ENCODE measurements at places on chromosomes 3 and 15. TPM values are rescaled to one million over a fixed set of nuclear protein-coding genes. Genes with fewer than 3 reads are reported as not detected.

GRCh38 chr3:129878355-129878754 is 15.2 kb downstream of the TMCC1 start:
- peaks cover 2% of the 10 kb centered on the region for H3K4me1 ChIP-seq
- peaks cover 25% of the 10 kb centered on the region for H3K36me3 ChIP-seq
- no peaks in the 10 kb centered on the region for H3K27me3 ChIP-seq
- no peak for DNase-seq
- H3K4me3 ChIP-seq = no peak overlapping the region

DNA sequence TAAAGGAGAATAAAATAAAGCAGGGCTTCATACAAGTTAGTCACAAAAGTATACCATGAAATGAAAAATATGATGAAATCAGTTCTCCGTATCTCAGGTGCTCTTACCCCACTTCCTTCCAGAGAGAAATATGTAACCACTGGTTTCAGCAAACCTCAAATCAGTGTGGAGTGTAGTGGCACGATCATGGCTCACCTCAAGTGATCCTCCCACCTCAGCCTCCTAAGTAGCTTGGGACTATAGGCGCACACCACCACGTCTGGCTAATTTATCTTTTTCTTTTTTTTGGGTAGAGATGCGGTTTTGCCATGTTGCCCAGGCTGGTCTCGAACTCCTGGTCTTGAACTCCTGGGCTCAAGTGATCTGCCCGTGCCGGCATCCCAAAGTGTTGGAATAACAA is 24.2 kb downstream of the DENND4A start:
- peaks cover 38% of the 10 kb centered on the region for H3K36me3 ChIP-seq
- peak; percentile 66 for DNase-seq
- no peak overlapping the region for H3K27ac ChIP-seq
- no peaks in the 10 kb centered on the region for H3K27me3 ChIP-seq

- no peaks in the 10 kb centered on the region for H3K27me3 ChIP-seq
- H3K27ac ChIP-seq = no peak overlapping the region
- H3K4me1 ChIP-seq = peaks cover 20% of the 10 kb centered on the region
- no peak for DNase-seq
- H3K36me3 ChIP-seq = peaks cover 57% of the 10 kb centered on the region
Measured at GRCh38 chr15:49131403-49131802, 24.0 kb downstream of the COPS2 start.

DNA sequence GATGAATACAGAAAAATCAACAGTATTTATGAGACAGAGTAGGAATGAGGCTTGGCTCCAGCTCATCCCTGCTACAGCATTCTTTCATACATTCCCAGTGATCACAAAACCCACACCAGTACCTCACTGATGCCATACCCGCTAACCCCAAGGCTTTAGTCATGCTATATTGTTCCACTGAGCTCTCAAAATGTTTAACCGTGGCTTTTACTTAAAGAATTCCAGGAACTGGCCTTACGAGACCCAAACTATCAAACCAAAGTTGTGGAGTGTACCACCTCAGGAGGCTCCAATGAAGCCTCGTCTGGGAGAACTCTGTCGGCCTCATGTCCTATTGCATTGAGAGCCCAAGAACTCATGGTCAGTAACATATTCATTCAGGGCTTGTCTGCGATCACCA is 278.9 kb downstream of the ULK4 start:
- no peak for DNase-seq
- no peaks in the 10 kb centered on the region for H3K4me1 ChIP-seq
- no peak overlapping the region for H3K27ac ChIP-seq
- no peaks in the 10 kb centered on the region for H3K27me3 ChIP-seq

GRCh38 chr3:146590521-146590920 is 14.6 kb downstream of the PLSCR5 start:
- H3K4me3 ChIP-seq = no peak overlapping the region
- peaks cover 30% of the 10 kb centered on the region for H3K27me3 ChIP-seq
- no peak for DNase-seq
- H3K27ac ChIP-seq = no peak overlapping the region

- no peaks in the 10 kb centered on the region for H3K4me1 ChIP-seq
- no peak for DNase-seq
- H3K27me3 ChIP-seq = no peaks in the 10 kb centered on the region
- no peak overlapping the region for H3K27ac ChIP-seq
- H3K36me3 ChIP-seq = no peaks in the 10 kb centered on the region
Measured at GRCh38 chr3:70393881-70394612, 81.6 kb upstream of the MDFIC2 start.

- no peaks in the 10 kb centered on the region for H3K4me1 ChIP-seq
- DNase-seq = peak; percentile 11
- peaks cover 23% of the 10 kb centered on the region for H3K27me3 ChIP-seq
- H3K36me3 ChIP-seq = no peaks in the 10 kb centered on the region
Measured at GRCh38 chr15:80815106-80815505, 35.9 kb downstream of the CEMIP start.

DNA sequence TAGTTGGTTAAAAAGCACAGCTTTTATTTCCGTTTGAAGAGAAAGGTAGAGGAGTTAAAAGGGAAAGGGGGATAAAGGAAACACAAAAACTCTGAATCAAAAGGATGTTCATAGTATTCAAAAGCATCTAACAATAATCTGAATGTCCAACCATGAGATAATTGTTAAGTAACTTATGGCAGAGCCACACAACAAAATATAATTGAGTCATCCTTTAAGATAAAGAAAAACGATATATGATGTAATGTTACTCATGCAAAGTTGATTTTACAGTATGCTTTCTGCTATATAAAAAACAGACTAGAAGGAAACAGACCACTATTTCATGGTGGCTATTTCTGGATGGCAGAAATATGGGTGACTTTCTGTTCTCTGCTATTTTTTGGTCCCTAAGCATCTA is 3.9 kb downstream of the XPC start:
- peaks cover 38% of the 10 kb centered on the region for H3K36me3 ChIP-seq
- no peak for DNase-seq
- H3K4me3 ChIP-seq = no peak overlapping the region
- H3K27me3 ChIP-seq = no peaks in the 10 kb centered on the region

DNA sequence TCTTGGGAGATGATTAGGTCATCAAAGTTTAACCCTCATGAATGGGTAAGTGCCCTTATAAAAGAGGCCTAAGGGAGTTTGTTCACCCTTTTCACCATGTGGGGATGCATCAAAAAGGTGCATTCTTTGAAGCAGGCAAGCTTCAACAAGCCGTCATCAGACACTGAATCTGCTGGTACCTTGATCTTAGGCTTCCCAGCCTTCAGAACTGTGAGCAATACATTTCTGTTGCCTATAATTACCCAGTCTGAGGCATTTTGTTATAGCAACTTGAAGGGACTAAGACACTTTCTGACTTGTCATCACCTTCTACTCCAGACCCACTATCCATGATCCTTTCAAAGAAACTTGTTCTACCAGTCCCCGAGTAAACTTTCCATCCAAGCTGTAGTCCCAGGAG is 44.6 kb upstream of the LRRC58 start:
- no peak overlapping the region for H3K4me3 ChIP-seq
- H3K36me3 ChIP-seq = no peaks in the 10 kb centered on the region
- H3K27me3 ChIP-seq = peaks cover 4% of the 10 kb centered on the region

CCDC66 gene
- total RNA-seq = 47.8 TPM

RAB5A gene
- total RNA-seq = 59.7 TPM

CORO2B gene
- total RNA-seq = not detected

SPTSSB gene
- total RNA-seq = not detected
